ENCODE measurements at places on chromosomes 2 and 18.

DNA sequence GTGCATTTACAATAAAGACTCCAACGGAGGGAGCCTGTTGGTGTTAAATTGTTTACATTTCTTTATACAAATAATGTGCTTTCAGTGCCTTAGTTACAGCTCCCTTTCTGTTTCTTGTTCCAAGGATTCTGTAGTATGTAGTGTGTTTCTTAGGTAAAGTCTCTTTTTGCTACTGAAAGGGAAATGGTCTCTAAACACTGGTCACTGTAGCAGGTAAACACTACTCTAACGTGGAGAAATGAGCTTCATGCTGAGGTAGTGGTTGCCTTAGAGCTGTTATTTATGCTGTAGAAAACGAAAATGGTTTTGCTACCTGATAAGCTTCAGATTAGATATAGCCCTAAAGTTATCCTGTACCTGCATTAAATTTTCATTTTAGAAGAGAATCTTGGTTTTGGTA is 163.6 kb downstream of the CAPN13 start:
- no peak for DNase-seq

DNA sequence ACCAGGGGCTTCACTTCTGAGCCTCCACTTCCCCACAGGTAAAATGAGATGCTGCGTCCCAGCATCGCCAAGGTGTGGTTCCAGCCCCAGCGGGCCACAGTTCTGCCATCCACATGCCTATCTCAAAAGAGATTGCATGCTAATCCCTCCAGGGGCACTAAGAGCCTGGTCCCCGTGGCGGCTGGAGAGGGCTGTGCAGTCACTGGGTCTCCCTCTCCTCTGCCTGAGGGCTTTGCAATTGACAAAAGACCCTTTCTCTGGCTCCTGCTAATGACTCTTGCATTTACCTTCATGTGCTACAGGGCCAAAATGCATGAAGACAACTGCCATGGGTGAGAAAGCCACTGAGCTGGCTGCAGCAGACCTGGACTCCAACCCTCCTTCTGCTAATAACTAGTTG is 18.5 kb downstream of the ZBTB7C start:
- DNase-seq = no peak

DNA sequence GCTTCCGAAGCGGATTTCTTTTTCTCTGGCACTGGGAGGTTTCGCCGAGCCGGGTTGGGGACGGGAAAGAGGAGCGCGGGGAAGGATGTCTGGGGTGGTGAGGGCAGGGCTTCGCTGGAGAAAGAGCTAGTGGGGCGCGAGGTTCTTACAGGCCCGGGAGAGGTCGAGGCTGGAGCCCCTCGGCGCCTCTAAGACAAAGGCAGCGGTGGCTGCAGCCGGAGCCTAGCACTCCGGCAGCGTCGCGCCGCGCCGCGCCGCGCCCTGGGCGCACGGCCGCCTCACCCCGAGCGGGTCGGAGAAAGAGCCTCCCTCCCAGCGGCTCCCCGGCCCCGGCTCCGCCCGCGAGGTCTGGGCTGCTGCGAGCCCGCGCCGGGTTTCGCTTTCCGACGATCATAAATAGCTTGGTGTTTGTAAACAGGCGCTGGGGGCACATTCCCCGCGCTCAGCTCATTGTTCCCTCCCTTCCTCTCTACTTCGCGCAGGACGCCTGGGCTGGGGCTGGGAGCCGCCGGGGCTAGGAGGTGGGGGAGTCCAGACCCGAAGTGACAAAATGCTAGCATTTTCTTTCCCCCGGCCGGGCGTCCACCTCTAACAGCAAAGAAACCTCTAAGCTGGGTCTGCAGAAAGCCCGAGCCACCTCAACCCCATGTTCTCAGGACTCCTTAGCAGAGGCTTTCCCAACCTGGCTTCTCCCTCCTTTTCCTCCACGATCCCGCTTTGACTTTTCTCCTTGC is 813 bp upstream of the MEIS1 start:
- no peak for DNase-seq

- no peak for DNase-seq
These were observed 7.5 kb downstream of the MBOAT2 start for GRCh38 chr2:8996006-8996405.

- no peak for DNase-seq
These were observed 171.2 kb downstream of the ACOXL start for GRCh38 chr2:110903548-110903947.

DNA sequence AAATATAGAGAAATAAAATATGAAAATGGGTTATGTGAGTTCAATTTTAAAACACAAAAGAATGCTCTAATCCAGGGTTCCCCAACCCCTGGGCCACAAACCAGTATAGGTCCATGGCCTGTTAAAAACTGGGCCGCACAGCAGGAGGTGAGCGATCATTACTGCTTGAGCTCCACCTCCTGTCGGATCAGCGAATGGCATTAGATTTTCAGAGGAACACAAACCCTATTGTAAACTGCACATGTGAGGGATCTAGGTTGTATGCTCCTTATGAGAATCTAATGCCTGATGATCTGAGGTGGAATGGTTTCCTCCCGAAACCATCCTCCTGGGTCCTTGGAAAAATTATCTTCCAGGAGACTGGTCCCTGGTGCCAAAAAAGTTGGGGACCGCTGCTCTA is 34.7 kb downstream of the TTR start:
- no peak for DNase-seq

- no peak for DNase-seq
These were observed 26.4 kb upstream of the PAX8 start for GRCh38 chr2:113305146-113305545.
